Cortex of kidney (tissue), 1 donor: ENCODE measurements at places on chromosomes 7 and 10.

DNA sequence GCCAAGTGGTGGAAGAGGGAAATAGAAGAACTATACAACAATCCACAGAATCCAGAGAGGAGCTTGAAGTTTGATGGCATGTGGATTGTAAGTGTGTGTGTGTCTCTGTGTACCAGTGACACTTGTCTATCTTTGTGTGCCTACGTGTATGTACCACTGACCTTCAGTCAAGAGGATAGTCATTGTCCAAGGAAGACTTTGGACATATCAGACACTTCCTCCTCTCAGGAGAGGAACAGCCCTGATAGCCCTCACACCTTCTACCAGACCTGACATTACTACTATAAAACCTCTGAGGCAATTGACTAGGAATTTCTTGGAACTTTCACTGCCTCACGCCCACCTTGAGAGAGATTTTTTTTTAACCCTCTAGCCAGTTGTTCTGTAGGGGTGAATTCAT is 19.6 kb upstream of the MGAM2 start:
- DNase-seq = no peak

DNA sequence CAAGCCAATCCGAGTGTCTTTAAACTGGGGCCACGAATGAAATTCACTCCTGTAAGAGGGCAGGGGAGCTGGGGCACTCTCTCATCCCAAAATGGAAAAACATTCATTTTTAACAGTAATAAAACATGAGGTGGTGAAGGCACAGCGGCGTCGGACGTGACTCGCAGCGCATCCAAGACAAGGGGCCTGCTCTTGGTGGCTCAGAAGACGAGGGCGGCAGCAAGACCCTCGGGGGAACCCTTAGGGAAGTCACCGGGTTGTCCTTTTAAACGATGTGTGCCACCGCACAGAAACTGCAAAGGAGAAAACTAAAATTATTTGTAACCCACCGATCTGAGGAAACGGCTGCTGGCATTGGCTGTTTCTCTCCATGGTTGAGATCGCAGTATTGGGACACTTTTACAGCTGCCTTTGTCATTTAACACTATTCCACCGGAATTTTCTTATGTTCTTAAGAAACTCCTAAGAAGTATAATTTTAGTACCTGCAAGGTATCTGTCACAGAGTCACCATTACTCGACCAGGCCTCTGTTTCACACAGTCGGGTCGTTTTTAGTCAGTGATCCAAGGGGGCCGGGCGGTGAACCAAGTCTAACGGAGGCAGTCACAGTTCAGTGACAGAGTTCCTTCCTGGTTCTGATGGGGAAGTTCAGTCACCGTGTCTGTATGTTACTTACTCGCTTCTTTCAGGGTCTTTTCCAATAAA is 159.3 kb downstream of the PTPRN2 start:
- DNase-seq = no peak

GRCh38 chr10:44908936-44909630 is 2.1 kb upstream of the TMEM72 start:
- no peak for DNase-seq

DNA sequence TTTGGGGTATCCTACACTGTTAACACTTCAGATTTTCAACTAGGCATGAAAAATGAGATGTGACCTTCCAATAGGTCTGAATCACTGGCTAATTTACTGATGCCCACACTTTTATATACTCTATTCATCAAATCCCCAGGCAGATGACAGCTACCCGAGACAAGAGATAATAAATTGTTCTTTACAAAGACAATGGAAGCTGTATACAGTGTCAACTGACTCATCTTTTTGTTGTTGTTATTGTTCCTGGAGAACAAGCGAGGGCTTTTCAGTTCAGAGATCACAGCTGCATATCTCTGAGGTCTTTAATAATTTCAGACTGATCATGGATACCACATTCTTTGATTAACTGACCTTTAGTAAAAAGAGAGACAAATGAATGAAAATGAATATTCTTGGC is 228.9 kb downstream of the SDHAF3 start:
- DNase-seq = no peak

- no peak for DNase-seq
Measured at GRCh38 chr10:12907656-12908055, 93.9 kb downstream of the CCDC3 start.

DNA sequence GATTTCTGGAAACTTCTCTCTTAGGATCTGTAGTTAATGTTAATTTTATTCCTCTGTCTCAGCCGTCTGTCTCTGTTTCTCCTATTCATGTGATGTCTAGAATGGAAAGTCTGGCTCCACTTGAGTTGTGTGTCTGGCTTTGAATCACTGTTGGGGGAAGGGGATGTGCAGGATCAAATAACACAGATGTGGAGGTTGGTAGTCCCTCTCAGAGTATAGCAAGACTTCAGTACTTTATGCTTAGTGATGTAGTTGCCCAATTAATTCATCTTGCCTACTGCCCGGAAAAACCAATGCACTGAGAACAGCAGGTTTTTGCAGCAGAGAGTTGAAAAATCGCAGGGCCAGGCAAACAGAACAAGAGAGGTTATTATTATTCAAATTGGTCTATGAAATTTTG is 79.2 kb downstream of the PHTF2 start:
- DNase-seq = no peak

DNA sequence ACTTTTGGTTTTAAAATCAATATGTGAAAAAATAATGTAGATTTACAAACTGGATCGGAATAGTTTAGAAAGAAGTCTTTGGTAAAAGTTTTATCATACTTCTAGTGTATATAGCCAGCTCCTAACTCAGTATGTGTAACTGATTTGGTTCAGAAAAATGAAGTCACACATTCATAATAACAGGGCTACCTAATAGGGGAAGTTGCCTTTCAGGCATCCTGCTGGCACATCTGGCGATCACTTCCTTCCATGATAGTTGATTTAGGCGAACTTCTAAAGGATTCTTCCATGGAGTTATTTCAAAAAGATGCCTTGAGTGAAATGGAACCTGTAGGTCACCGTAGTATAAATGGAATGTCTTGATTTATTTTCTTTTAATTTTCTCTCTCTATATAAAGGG is 69.1 kb downstream of the SHH start:
- DNase-seq = no peak

GRCh38 chr10:60479305-60480020 is 89.8 kb upstream of the ANK3 start:
- DNase-seq = no peak

- DNase-seq = no peak
Measured at GRCh38 chr10:27857616-27858015, 112.0 kb upstream of the MKX start.

DNA sequence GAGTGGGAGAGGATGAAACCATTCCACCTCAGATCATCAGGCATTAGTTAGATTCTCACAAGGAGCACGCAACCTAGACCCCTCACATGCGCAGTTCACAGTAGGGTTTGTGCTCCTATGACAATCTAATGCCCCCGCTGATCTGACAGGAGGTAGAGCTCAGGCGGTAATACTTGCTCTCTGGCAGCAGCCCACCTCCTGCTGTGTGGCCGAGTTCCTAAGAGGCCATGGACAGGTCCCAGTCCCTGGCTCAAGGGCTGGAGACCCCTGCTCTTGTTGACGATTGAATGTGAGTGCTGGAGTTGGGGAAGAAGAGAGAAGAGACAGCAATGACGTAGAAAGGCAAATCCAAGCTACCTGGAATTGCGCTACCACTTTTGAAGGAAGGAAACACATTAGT is 267.2 kb downstream of the TFEC start:
- no peak for DNase-seq

DNA sequence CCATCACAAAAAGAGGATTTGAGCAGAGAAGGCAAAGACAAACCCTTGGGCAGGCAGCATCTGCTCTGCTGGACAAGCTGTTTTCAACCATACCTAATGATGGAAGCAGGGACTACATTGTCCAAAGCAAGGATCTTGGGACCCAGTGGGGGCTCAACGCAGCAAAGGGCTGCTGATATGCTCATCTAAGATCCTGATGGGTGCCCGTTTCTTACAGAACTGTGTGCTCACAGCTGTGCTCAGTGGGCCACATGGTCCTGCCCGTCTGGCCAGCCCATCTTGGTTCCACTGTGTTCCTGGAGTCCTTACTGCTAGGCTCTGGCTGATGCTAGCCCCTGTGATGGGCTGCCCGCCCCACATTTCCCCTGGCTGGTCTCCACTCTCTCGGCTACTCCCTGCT is 36.1 kb downstream of the GPRIN2 start:
- DNase-seq = no peak

DNA sequence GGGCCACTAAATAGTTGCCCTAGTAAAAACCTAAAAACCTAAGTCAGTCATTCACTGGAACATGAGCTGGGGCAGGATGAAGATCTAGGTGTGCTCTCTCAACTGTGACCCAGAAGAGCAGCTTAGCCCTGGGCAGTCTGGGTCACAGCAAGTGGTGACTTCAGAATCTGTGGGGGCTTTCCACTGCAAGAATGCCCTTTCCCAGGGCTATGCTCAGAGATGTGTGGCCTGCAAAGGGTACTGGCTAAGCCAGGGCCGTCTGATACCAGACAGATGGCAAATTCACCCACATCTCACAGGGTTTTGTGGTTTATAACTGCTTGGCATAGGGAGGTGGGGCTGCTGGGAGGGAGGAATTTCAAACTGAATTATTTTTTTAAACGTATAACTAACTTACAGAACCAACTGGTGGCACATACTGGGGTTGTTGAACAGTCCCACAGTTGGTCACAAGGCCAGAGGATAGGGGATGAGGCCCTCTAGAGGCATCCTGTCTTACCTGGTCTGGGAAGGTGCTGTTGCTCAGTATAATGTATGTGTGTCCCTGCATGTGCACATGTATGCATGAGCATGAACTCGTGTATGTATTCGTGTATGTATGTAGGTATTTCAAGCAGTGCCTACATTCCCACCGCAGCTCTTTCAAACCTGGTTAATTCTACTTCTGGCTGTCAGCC is 63.2 kb downstream of the PRPF18 start:
- no peak for DNase-seq

- DNase-seq = no peak
Measured at GRCh38 chr10:11018432-11018841, 765 bp downstream of the CELF2 start.

DNA sequence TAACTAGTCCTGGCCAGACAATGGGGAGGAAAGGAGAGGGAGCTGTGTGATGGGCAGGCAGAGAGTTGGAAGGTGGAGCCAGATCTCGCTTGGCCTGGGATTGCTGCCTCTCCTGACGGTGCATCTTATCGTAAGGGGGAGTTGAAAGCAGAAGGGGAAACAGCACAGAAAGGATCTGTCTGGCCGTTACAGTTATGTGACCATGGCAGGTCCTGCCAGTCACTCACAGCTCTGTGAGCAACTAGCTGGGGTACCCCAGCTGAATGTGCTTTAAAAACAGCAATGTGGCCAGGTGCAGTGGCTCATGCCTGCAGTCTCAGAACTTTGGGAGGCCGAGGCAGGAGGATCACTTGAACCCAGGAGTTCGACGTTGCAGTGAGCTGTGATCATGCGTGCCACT is 8.1 kb downstream of the BLVRA start:
- DNase-seq = no peak

GRCh38 chr7:48245751-48246472 is 74.7 kb downstream of the ABCA13 start:
- no peak for DNase-seq

DNA sequence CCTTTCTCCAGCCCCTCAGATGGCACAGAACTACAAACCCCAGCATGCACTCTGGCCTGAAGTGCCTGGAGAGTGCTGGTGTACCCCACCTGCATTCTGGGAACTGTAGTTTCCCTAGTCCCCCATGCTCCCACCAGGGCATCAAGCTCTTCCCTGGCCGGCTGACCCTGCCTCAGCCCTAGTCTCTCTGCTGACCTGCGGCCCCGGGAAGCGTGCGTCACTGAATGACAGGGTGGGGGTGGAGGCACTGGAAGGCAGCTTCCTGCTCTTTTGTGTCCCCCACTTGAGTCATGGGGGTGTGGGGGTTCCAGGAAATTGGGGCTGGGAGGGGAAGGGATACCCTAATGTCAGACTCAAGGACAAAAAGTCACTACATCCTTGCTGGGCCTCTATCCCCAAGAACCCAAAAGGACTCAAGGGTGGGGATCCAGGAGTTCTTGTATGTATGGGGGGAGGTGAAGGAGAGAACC is 2.1 kb downstream of the NOS3 start:
- no peak for DNase-seq

GRCh38 chr7:91946549-91946948 is 5.9 kb downstream of the AKAP9 start:
- no peak for DNase-seq

- DNase-seq = no peak
Measured at GRCh38 chr10:22369434-22370072, 24.3 kb downstream of the SPAG6 start.

- DNase-seq = no peak
Measured at GRCh38 chr7:103115771-103116170, 33.1 kb downstream of the NAPEPLD start.

- no peak for DNase-seq
Measured at GRCh38 chr10:91344117-91344856, 65.9 kb upstream of the HECTD2 start.

- DNase-seq = no peak
Measured at GRCh38 chr7:105325216-105325904, 63.4 kb downstream of the SRPK2 start.

DNA sequence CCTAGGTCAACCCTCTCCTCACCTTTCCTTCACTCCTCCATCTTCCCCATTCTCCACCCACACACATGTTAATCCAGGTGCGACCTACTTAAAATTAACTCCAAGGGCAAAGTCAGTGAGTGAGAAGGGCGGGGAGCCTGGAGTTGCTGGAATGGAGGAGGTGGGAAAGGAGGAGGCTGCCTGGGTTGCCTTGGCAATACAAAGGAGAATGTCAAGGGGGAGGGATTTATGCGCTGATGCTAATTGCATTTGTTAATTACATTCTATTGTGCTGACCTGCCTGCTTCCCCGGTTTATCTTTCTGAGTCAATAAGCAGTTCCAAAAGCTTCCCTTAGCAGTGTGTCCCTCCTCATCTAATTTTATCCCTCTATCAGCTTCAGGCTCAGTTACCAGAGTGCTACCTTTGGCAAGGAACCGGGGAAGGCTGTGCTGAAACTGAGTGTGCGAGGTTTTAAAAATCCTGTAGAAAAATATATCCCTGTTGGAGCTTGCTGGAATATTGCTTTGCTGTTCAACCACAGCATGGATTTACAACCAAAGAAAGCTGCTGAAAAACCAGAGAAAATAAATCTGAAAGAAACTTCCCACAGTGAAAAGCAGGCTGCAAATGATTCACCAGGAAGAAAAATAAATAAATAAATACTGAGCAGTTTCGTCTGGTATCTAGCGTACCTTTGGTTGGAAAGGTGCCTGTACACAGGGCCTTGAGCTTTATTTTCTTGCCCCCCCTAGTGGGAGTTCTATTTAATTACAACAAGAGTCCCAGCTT is 113.2 kb upstream of the DGKB start:
- no peak for DNase-seq

DNA sequence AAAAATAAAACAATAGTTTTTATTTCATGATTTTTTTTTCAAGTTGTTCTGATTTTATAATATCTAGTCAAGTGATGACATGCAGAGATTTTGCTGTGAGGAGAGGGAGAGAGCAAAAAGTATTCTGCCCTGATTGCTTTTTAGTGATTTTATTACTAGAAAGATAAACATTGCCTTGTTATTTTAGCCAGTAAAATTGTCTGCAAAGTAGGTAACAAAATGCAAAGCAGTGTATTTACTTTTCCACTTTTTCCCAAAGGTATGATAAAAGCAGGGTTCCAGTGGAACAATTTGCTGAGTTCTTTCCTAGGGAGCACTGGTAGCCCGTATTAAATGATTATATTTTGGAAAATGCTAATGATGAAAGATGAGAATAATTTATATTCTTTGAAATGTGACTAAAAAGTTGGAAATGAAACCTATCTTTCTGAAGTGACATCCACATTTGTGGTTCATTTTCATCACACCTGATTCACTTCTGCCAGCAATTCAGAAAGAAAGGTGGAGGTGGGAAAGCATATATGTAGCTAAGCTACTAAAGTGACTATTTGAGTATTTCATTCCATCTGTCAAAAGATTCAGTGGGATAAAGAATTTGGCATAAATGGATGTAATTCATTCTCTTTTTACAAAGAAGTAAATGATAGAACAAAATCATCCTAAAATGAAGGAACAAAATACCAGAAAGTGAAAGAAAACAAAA is 300.3 kb downstream of the ADK start:
- DNase-seq = no peak
